Cardiac muscle cell (in vitro differentiated cells and primary cell): ENCODE measurements at places on chromosomes 2 and 18. TPM values are rescaled to one million over a fixed set of nuclear protein-coding genes. Genes with fewer than 3 reads are reported as not detected.

Gene FASTKD1
- total RNA-seq, result 27.8 and 41.3 TPM in 2 replicates

Gene CYP27A1
- total RNA-seq, result 63.1 and 106 TPM in 2 replicates

Gene CDH2
- total RNA-seq, result 205 and 267 TPM in 2 replicates

Gene IFIH1
- total RNA-seq, result 0.06 and 0.07 TPM in 2 replicates

DNA sequence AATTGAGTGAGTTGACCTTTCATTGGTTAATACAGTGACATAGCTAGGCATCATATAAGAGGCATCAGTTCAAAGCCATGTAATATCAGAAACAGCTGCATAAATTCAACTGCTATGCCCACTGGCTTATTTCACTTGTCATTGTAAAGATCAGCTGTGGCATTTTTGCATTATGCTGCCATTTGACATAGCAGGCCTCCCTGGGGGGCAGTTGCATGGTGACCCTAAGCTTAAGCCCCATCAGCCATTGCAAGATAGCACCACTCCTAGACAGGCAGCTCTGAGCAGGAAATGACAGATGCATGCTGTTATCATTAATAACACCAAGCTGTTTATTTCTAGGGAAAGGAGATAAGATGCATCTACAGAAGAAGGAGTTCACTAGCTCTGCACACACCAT is 233.4 kb upstream of the CNTNAP5 start:
- no peaks in the 10 kb centered on the region for H3K27me3 ChIP-seq
- no peak overlapping the region for H3K4me3 ChIP-seq
- H3K4me1 ChIP-seq, result no peaks in the 10 kb centered on the region
- no peak for DNase-seq
- no peak overlapping the region for H3K27ac ChIP-seq

GRCh38 chr18:79859314-79859713 is 61.6 kb downstream of the KCNG2 start:
- no peak overlapping the region for H3K4me3 ChIP-seq
- no peak for DNase-seq
- H3K36me3 ChIP-seq, result no peaks in the 10 kb centered on the region
- no peaks in the 10 kb centered on the region for H3K4me1 ChIP-seq
- no peak overlapping the region for H3K27ac ChIP-seq

DNA sequence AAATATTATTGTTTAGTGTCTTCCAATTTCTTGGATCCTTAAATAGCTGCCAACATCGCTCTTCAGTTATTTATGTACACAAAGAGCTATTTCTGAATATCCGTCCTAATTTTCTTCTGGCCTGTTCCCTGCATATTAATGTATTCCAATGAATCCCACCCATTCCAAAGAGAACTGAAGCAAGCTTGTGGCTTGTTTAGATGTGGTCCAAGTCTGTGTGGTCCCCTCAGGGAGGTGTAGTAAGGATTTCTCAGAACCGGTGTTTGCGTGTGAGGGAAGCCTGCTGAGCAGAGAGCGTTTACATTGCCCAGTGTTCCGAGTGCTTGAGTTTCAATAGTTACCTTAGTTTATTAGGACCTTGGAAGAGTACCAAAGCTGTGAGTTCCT is 25.1 kb upstream of the IL1R1 start:
- no peaks in the 10 kb centered on the region for H3K36me3 ChIP-seq
- DNase-seq, result no peak
- H3K27ac ChIP-seq, result no peak overlapping the region
- H3K27me3 ChIP-seq, result no peaks in the 10 kb centered on the region

DNA sequence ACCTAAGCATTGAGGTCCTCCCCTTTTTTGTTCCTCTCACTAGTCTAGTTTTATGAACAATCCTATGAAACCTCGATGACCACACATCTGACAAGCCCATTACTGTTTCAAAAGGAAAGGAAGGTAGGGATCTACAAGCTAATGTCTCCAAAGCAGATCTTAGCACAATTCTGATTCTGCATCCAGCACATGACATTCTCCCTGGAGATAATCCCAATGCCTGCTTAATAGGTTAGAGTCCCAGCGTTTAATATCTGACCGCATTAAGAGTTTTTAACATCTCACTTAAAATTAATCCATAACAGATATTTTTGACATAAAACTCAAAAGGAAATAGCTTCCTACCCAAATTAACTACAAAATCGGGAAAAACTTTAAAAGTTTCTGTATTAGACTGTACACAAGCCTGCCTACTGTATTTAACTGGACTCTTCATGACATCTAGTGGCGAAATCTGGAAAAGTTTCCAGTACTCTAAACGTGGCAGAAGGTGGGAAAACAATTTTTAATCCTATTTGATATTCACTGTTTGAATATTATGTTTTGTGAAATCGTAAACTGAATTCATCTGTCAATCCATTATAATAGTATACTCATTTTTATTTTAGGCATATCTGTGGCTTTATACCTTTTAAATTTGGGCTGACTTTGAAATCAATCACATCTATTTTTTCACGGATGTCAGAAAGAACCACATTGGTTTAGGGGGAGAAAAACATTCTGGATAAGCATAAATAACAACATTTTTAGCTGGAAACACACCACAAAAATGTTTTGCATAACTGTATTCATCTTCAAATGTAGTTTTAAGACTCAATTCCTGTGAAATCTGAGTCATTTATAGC is 62.4 kb downstream of the TXNL1 start:
- no peak overlapping the region for H3K27ac ChIP-seq
- H3K27me3 ChIP-seq, result no peaks in the 10 kb centered on the region
- no peaks in the 10 kb centered on the region for H3K36me3 ChIP-seq

DNA sequence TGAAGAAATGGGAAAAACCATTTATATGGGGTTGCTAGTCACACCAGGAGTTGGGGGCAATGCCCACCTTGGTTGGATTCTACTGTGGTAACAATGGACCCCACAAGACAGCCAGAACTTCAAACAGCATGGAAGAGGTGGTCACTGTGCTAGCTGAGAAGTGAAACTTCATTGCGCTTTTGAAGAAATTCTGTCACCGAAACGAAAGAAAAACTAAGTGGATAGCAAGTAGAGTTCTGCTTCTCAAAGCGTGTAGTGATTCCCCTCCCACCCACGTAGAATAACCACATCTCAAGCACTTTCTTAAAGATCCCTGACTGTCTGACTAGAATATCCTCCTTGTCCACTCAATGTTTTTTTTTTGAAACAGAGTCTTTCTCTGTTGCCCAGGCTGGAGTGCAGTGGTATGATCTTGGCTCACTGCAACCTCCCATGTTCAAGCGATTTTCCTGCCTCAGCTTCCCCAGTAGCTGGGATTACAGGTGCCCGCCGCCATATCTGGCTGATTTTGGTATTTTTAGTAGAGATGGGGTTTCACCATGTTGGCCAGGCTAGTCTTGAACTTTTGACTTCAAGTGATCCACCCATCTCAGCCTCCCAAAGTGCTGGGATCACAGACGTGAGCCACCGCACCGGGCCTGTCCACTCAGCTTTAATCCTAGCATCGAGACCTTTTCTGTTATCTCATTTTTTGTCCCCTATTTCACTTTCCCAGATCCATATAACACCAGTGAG is 30.1 kb upstream of the CCL20 start:
- no peak for DNase-seq
- H3K27me3 ChIP-seq, result no peaks in the 10 kb centered on the region
- H3K4me1 ChIP-seq, result peaks cover 9% of the 10 kb centered on the region
- no peaks in the 10 kb centered on the region for H3K36me3 ChIP-seq

- H3K27me3 ChIP-seq, result no peaks in the 10 kb centered on the region
- H3K4me1 ChIP-seq, result no peaks in the 10 kb centered on the region
- no peak for DNase-seq
These were observed 185.5 kb downstream of the CCDC85A start for GRCh38 chr2:56369316-56369715.

DNA sequence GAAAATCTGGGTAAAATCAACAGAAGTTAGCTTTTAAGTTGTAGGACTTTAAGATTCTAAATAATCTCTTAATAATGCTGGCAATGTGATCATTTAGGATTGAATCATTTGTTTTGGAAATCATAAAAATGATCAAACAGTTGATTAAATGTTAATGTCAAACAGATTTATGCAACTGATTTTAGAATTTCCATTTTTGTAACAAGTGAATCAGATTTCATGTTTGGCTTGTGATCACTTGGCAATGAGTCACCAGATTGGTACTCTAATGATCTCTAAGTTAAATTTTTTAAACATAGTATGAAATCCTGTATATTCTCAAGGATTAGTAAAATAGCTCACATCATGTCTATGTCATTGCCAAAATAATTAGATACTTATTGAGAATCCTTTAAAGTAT is 50.1 kb upstream of the UNC80 start:
- no peaks in the 10 kb centered on the region for H3K36me3 ChIP-seq
- H3K4me1 ChIP-seq, result no peaks in the 10 kb centered on the region
- H3K4me3 ChIP-seq, result no peak overlapping the region

GRCh38 chr2:58543442-58543841 is 302.3 kb upstream of the FANCL start:
- DNase-seq, result no peak
- no peak overlapping the region for H3K4me3 ChIP-seq
- H3K4me1 ChIP-seq, result peaks cover 6% of the 10 kb centered on the region
- no peaks in the 10 kb centered on the region for H3K36me3 ChIP-seq
- peaks cover 5% of the 10 kb centered on the region for H3K27me3 ChIP-seq
- H3K27ac ChIP-seq, result no peak overlapping the region

GRCh38 chr18:35497027-35497369 is 762 bp downstream of the INO80C start:
- H3K36me3 ChIP-seq, result no peaks in the 10 kb centered on the region
- DNase-seq, result peak; percentile 63
- H3K27ac ChIP-seq, result peak overlapping the region; percentile 94
- peaks cover 2% of the 10 kb centered on the region for H3K4me1 ChIP-seq
- H3K4me3 ChIP-seq, result peak overlapping the region; percentile 74
- H3K27me3 ChIP-seq, result no peaks in the 10 kb centered on the region

DNA sequence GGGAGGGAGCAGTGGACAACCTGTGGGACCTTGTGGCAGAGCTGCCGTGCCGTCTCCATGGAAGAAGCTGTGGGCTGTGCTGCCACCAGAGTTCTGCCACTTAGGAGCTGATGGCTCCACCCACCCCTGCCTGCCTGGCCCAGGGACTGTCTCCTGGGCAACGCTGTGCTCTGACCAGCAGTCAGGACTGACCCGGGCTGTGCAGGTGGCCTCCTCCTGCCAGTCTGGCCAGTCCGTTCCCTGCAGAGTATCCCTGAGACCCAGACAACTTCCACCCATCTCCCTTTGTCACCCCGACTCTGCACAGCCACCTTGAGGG is 12.8 kb downstream of the ASIC4 start:
- peaks cover 59% of the 10 kb centered on the region for H3K4me1 ChIP-seq
- H3K36me3 ChIP-seq, result no peaks in the 10 kb centered on the region
- H3K4me3 ChIP-seq, result no peak overlapping the region

GRCh38 chr2:65960953-65961352 is 474.0 kb upstream of the MEIS1 start:
- no peaks in the 10 kb centered on the region for H3K36me3 ChIP-seq
- no peak for DNase-seq
- H3K4me3 ChIP-seq, result no peak overlapping the region
- no peaks in the 10 kb centered on the region for H3K27me3 ChIP-seq

DNA sequence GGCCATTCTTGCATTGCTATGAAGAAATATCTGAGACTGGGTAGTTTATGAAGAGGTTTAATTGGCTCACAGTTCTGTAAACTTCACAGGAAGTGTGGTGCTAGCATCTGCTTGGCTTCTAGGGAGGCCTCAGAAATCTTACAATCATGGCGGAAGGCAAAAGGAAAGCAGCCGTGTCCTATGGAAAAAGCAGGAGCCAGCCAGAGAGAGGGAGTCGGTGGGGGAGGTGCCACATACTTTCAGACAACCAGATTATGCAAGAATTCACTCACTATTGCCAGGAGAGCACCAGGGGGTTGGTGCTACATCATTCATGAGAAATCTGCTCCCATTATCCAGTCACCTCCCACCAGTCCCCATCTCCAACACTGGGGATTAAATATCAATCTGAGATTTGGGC is 64.1 kb downstream of the CPS1 start:
- H3K27ac ChIP-seq, result no peak overlapping the region
- no peaks in the 10 kb centered on the region for H3K27me3 ChIP-seq
- H3K4me3 ChIP-seq, result no peak overlapping the region
- no peak for DNase-seq

DNA sequence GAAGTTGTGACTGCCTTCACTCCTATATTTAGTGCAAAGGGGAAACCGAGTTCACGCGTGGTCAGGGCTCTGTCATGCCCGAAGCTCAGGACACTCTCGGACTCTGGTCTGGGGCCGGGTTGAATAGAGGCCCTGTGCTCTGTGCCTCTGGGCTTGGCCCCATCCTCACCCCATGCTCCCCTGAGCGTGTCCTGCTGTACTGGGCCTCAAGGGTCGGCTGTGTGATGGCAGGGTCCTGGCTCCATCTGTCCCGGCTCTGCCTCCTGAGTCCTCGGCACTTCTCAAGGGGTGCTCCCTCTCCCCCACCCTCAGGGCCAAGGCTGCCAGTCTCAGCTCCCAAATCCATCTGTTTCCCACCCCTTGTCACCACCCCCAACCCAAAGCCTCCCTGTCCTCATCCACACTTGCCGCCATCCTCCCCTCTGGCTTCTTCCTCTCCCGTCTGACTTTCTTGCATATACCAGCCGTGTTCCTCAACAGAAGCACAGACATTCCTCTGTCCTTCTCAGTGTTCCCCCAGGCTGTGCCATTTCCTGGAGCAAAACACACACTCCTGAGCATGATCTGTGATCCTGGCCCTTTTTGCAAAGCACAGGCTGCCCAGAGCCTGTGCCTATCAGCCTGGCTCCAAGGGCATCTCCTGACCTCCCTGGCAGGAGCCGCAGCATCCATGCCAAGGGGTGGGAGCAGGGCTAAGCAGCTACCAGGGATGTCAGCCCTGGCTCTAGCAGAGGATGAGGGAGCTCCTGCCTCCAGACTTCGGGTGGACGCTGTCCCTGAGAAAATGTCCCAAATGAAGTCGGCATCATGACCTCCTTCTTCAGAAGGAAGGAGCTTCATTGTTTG is 64.2 kb upstream of the OTOS start:
- H3K4me1 ChIP-seq, result no peaks in the 10 kb centered on the region
- no peaks in the 10 kb centered on the region for H3K27me3 ChIP-seq
- no peak overlapping the region for H3K27ac ChIP-seq
- no peaks in the 10 kb centered on the region for H3K36me3 ChIP-seq

DNA sequence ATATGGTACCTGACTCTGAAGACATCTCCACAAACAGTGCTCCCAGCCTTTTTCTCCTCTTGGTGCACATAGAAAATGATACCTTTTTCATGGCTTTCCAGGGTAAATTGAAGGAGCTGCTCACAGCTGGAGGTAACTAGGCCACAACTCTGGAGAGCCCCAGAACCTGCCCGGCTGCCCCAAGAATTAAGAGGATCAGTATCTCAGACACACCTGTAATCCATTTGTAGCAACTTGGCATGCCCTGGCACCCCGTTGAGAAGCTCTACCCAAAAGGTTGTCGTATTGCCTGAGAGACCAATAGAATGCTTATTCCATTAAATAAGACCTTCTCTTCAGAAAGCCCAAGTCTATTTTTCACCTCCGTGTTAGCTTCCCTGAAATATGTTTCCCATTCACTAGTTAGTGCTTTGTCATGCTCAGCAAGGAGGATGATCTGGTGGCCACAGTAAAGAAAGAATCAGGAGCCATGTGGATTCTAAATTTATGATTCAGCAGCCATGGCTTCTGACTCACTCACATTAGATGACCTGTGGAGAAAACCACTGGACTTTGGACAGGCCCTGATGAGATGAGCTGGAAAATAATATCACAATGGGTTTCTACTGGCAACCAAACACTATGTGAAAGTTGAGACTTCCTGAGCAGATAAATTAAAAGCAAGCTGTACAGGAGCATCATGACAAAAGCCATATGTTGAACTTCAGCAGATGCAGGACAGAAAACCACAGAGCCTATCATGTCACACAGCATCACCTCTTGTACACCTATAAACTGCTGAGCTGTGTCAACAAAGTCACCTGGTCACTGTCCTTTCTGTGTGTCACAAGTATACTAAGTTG is 253.3 kb upstream of the OSR1 start:
- DNase-seq, result peak; percentile 95
- H3K4me1 ChIP-seq, result no peaks in the 10 kb centered on the region
- no peak overlapping the region for H3K4me3 ChIP-seq
- no peak overlapping the region for H3K27ac ChIP-seq
- H3K27me3 ChIP-seq, result no peaks in the 10 kb centered on the region
- no peaks in the 10 kb centered on the region for H3K36me3 ChIP-seq
